SK-N-DZ (cell line): ENCODE measurements at places on chromosomes 3 and 15.

GRCh38 chr3:11680509-11680908, 36.8 kb upstream of the VGLL4 start:
- no peak for DNase-seq

DNA sequence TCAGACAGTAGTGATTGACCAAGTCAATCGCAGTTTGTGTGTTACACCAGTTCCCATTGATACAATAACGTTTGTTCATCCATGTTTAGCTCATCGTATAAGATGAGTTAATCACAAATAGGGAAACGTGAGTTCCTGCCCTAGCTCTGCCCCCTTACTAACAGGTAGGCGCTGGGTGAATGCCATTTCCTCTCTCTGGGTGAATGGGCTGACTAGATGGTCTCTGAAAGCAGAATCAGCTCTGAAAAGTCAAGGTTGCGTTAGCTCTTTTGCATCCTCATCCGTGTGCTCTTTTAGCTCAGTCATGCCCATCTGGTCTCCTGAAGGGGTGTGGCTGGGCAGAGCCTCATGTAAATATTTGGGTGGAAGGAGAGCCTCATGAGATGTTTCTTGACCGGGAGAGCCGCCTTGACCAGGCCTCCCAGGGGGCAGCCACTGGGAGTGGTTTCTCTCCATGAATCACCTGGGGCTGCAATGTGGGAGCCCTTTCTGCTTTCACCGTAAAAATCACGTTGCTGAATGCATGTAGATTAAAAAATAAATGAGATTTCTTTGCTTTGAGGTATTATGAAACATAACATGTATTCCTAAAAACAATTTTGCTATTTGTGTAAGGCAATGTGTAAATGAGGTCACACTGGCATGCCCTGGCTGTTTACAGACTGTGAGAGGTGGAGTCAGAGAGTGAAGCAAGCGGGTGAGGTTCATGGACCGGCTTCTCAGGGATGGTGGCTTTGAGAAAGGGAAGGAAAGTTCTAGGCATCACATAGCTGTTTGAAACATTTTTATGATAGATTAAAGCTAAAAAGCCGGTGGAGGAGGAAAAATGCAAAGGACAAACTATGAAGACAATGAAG, 108.4 kb upstream of the RASGRP1 start:
- no peak for DNase-seq

DNA sequence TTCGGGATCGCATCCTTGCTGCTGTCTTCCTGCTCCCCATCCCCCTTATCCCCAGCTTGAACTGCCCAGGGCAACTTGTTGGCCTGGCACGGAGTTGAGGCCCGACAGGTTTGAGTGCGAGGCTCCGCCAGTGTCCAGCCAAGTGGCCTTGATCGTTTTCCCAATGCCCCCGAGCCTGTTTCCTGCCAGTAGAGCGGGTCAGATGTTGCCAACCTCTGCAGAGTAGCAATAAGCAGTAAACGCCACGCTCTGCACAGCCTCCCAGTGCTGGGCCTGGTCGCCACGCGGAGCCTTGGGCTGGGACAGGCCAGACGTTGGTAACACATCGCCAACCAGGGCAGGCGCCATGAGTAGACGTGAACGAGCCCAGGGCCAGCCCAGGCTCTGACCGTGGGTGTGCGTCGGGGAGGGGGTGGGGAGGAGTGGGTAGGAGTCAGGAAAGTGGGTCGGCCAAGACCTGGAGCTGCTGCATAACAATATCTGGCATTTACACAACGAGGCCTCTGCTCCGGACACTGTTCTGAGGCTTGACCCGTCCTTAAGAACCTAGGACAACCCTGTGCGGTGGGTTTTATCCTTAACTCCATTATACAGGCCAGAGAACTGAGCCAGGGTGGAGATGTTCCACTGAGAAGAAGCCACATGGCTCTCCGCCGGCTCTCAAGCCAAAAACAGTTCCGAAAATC, 444 bp upstream of the ABHD14A start:
- peak; percentile 35 for DNase-seq

DNA sequence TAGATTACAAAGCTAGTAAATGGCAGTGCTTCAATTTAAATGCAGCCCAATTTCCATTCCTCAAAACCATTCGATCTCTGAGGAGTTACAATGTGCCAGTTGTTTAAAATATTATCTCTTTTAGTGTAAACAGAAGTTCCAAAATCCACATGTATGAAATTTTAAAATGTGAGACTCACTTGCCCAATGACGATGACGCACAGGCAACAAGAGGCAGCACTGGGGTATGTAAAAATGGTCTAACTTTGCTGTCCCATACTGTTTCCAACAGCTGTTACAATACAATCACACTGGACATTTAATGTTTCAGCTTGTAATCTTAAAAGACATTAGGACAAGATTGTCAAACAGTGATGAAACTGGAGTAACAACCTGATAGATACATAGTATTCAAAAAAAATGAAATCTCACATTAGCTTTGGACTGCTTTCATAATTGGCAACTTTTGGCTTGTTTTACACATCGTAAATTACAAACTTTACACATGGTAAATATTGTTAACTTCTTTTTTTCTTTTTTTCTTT, 12.2 kb downstream of the SLTM start:
- DNase-seq: no peak

DNA sequence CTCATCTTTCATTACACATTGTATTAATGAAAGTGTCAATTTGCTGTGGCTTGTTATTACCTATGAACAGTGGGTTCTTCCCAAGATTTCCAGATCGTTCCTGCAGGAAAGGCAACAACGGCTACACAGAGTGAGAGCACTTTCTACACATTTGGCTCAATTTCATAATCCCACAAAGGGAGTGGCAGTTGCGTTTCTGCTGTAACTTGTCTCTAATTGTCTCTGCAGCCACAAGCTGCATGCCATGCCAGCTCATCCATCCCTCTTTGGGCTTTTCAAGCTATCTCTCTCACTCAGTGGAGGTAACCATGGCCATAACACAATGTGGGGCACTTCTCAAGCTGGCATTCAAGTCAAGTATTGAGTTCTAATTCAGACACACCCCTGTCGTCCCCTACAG, 27.7 kb upstream of the CPNE4 start:
- DNase-seq: no peak

DNA sequence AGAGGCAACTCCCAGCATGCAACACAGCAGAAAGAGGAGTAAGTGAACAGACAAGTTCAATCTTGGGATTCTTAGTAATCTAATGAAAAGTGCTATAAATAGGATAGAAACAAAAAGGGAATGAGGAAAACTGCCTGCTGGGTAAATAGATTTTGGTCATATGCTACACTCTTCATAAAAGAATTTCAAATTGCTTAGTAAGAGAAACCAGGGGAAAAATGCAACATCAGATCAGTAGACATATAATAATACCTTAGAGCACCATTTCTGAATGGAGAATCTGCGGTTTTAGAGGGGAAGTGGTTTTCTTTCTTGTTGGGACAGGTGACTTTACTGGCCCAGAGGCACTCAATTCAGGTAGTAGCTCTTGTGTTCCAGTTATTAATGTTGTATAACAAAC, 13.4 kb upstream of the TBC1D5 start:
- no peak for DNase-seq

GRCh38 chr3:8563597-8563996, 62.0 kb downstream of the LMCD1 start:
- DNase-seq: no peak

DNA sequence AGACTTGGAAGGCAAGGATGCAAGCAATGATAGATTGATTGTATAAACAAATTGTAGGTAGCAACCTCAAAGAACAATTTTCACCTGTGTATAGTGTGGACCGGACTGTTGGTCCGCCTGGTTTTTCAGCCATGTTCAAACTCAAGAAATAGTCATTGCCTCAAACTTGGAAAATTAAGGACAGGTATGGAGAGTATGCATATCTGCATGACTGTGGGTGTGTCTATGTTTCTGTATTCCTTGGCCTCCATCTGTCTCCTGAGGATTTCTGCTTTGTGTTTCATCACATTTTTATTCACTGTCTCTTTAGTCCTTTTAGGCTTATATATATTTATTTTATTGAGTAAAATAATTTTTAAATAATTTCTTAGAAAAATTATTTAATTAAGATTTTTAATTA, 53.9 kb upstream of the RASA2 start:
- DNase-seq: no peak

DNA sequence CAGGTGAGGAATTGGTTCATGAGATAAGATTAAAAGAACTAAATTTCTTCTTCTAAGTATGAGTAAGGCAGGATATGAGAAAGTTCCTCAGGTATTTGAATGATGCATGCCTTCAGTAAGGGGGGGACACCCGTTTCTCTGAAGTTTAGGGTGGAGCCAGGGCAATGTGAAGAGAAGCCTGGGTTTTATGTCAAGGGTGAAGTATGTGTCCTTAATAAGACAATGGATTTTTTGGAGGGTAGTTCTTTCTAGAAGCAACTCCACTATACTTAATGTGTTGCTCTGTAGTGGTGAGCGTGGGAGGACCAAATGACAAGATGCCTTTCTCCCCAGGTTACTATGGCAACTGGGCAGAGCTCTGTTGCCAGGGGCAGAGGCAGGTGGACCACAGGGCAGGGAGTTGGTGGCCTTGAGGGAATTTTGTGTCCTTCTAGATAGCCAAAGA, 44.0 kb downstream of the PHLDB2 start:
- DNase-seq: peak; percentile 18

DNA sequence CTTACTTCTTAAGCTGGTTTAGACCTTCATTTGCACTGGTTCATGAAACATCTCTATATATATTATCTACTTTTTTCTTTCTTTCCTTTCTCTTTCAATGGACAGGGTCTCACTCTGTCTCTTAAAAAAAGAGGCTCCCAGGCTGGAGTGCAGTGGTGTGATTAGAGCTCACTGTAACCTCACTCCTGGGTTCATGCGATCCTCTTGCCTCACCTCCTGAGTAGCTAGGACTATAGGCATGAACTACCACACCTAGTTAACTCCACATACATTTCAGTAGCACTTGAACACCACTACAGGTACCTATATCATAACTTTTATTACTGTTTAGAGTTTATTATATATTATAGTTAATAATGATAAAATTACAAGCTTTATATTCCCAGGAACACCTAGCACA, 117.1 kb upstream of the UBP1 start:
- DNase-seq: no peak

DNA sequence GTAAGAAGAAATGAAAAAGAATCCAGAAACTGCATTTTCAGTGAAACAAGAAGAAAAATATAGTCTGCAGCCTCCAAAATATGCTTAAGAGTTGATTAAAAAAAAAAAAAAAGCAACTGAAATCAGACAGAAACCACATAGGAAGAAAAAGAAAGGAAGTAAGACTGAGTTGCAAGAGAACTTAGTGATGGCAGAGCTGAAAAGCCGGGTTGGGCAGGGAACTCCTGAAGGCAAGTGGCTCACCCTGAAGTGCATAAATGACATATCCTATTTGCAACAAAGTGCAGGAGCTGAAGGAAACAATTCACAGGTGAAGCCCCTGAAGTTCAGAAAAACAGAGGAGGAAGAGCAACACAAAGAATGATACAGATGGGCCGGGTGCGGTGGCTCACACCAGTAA, 108.8 kb upstream of the SLC25A36 start:
- no peak for DNase-seq

- DNase-seq: no peak
Observed at GRCh38 chr3:44893097-44893496, 18.7 kb downstream of the TGM4 start.

GRCh38 chr3:46871222-46871621, 6.3 kb upstream of the PTH1R start:
- no peak for DNase-seq

GRCh38 chr3:43966126-43966525, 275.4 kb downstream of the ABHD5 start:
- no peak for DNase-seq

DNA sequence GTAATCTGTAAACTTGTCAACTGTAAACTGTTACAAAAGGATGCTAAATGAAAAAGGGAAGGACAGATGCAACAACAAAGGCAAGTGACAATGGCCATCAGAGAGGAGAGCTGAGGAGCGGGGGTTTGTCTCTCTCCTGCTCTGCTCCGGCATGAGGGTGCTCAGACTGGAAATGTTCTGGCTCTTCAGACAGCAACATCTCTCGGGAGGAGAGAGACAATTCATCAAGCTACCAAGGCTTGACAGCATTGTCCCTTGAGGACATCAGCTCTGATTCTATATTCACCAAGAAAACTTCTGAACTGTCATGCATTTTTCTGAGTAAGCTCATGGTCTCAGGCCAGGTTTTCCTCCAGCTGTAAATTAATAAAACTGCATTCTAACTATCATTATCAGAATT, 408.2 kb downstream of the IGSF11 start:
- no peak for DNase-seq

- no peak for DNase-seq
Observed at GRCh38 chr3:25043749-25044148, 384.3 kb upstream of the RARB start.

DNA sequence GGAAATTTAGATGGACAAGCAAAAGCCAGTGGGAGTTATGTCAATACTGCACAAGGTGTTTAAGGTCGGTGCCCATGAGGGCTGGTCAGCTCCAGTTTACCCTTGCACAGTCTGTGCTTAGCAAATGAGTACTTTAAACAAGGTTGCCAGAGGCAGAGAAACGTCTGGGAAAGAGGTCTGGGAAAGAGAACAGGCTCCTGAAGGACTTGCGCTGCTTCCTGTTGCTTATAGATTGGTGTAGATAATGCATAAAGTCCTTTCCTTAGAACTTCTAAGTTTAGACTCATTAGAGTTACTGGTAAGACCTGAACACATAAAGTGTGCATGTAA, 162.6 kb upstream of the P2RY1 start:
- DNase-seq: no peak

DNA sequence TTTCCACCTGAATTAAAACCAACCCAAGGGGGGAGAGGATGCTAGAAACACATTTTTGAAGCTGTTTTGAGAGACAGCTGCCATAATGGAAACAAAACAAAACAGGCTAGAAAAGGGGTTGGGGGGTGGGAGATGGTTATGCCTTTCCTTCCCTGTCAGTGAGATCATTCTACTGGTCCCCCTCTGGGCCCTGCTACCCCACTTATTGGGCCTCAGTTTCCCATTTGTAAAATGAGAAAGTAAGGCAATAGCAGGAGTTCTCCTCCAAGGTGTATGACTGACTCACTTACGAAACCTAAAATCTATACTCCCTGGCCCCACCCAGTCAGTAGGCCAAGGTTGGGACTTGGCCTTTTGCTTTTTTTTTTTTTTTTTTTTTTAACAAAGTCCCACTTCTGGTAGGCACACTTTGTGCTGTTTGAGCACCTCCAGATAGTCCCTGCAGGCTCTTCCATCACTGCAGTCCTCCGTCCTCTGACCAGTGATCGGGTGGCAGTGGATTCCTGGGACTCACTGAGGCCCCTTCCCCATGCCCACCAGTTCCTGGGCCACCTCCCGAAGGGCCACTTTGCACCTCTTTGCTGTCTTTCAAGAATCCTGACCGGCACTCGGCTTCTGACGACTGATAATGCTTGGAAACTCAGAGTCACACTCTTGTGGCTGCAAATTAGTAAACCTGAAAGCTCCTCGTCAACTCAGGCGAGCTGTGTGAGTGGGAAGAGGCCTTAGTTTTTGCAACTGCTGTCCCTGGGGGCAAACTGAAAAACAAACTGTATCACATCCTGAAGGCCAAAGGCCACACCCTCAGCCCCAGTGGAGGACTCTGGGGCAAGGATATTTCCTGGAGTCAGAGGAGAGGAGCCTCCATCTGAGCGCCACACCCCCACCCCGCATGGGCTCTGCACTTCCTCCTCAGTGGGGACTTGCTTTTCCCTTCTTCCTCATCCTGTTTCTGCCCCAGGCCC, 6.7 kb upstream of the PSTPIP1 start:
- no peak for DNase-seq
